GM04504 (cell line): ENCODE measurements at places on chromosomes 2 and 18.

DNA sequence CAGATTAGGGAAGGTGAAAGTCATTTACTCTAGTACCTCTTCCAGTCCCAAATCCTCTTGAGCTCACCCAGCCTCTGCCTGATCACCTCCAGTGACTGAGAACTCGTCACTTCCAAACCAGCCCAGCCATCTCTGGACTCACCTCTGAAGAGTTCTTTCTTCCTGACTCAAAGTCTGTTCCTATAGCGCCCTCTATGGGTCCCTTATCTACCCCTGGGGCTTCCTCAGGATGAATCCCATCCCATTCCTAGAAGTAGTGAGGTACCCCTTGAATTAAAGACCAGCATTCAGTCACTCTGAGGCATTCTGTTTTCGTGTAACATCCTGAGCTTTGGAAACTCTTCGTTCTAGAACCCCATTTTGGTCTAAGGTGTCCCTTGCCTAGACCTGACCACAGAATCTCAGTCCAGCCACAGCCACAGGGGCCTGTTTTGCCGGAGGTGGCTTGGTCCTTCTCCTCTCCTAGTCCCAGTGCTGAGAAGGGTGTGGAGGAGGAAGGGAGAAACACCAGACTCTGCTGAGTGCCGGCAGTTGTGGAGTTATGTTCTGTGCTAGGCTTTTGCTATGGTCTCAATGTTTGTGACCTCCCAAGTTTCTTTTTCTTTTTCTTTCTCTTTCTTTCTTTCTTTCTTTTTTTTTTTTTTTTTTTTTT, 32.7 kb downstream of the SIX3 start:
- peak; percentile 24 for DNase-seq

DNA sequence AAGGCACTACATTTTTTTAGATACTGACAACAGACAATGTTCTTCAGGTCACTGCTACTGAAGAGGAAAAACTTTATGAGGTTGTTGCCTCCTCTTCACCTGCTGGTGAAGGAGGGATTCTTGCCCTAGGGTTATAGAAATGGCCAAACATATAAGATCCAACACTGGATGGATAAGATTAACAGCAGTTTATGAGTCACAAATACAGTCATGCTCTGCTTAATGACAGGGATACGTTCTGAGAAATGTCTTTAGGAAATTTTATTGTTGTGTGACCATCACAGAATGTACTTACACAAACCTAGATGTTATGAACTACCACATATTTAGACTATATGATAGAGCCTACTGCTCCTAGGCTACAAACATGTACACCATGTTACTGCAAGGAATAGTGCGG, 57.4 kb upstream of the AMMECR1L start:
- DNase-seq: no peak

DNA sequence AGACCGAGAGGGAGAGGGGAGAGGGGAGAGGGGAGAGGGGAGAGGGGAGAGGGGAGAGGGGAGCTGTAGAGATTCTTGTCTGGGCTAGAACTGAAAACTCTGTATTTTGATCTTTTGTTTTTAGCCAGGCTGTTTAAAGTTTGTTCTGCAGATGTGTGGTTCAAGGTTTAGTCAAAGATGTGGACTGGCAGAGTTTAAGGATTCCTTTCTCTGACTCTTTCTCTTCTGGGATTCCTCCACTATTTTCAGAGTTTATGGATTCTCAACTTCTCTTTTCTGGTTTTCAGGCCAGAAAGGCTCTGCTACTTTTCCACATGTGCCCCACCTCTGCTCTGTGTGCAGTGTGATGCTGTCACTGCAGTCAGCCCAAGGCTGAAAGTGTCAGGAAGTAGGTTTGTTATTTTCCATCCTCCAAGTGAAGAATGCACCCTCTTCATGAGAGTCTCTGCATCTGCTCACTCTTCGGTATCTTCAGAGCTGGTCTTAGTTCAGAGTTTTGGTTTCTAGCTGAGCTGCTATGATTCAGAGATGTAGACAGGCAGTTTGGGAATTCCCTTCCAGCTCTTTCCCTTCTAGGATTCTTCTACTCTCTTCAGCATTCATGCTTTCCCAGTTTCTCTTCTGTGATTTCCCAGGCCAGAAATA, 130.9 kb upstream of the SMAD7 start:
- no peak for DNase-seq

DNA sequence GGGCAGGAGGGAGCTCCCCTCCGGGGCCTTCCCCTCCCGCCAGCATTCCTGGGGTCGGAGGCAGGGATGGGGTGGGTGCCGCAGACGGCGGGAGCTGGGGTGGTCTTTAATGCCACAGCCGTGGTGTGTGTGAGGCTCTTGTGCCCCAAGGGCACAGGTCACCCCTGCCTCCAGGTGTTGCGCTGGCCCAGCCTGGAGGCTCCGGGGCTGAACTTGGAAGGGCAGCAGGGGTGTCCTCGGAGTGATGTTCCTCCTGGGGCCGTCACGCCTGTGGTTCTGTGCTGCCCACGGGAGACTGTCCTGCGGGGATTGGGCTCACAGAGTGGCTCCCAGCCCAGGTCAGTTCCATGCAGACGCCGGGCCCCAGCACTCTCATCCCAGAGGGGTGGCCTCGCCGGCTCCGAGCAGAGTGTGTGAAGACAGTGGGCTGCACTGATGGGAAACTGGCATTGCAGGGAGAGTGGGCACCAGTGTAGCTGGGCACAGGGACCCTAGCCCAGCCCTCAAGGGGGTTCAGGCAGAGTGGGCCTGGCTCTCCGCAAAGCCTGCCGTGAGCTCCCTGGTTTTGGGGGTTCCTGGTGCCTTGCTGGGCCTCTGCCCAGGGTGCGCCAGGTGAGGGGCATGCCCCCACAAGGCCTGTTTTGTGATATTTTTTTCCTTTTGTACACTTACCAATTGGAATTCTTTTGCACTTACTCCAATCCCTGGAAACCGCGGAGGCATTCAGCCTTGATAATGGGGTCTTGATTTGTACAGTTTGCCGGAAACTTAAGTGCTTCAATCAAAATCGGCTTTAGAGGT, 56.7 kb downstream of the NFATC1 start:
- DNase-seq: no peak

DNA sequence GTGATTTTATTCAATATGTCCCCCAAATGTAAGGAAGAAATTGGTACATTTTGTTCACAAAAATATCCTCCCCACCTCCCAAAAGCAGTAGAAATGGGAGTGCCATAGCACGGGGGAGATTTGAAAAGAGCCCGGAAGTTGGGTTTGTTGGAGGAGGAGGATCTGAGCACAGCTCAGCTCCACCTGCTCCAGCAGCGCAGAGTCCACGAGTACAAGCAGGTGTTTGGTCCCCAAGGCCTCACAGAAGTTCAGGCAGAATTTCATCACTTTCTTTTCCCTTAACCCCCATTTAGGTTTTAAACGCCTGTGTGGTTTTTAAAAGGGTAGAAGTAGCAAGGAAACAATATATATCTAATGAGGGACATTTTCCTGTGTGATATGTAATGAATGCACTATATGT, 56.0 kb downstream of the TRAPPC12 start:
- DNase-seq: no peak

DNA sequence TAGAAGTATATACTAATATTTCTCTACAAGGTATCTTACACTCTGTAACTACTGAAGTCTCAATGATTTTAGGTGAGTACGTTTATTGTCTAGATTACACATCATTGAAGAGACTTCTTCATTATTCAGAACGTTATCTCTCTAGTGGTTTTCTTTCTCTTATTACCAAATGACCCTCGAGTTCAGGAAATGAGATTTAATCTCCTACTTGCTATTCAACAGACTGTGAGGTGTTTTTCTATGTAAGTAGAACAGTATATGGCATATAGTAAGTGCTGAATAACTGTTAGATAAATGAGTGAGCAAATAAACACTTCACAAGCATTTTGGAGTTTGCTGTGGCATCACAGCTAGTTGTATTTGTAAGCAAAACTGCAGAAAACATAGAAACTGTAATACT, 947.2 kb upstream of the SLC39A10 start:
- DNase-seq: no peak

DNA sequence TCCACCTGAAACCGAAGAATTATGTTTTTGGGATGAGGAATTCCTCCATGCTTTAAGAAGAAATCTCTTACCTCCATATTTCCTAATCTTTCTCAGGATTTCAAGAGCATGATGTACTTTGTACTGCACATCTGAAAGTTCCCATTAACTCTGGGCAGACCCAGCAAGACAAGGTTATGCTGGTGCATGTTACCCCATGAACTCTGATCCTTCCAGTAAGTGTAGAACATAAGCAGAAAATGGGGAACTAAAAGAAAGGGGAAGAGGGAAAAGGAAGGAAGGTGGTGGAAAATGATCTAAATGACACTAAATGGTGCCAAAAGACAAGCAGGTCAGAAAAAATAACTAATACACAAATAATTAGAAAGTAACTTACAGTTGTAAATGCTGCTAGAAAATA, 50.7 kb downstream of the STRN start:
- no peak for DNase-seq

DNA sequence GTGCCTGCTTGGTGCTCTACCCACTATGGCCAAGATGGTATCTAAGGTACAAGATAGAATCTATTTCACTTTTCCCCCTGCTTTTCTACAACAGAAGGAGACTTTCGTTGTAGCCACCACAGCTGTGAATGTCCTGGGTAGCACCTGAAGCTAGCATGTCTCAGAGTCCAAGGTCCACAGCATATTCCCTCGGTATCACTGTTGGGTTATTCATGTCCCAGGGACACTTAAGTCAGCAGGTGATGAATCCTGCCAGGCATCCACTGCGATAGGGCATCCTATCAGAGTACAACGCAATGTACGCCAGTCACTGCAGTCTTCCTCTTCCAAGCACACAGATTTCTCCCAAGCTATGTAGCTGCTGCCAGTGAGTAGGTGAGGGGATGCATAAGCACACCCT, 129.1 kb upstream of the LINC00305 start:
- DNase-seq: no peak

DNA sequence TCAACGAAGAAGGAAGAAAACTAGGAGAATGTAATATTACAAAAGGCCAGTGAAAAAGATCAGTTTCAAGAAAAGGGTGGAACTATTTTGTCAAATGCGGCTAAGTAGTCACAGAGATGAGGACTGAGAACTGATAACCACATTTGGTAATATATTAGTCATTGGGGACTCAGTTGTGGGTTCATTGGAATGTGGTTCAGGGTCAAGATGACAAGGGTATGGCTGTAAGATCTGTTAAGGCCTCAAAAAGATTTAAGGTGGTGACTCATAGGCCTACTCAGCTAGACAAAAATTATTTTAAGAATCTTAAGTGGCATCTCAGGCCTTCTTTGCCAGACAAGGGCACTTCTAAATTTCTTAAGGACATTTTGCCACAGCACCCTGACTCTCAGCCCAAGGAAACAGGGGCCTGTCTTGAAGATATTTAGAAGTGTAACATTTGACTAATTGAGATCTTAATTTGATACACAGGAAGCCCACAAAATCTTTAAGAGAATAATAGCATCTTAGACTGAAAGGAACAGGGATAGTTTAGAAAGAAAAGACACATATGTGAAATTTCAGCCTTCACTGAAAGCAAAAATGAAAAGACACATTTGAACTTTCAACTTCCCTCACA, 81.3 kb downstream of the STRADB start:
- peak; percentile 79 for DNase-seq

GRCh38 chr2:39549718-39550464, 112.8 kb upstream of the MAP4K3 start:
- no peak for DNase-seq

GRCh38 chr2:120869036-120869729, 133.5 kb downstream of the GLI2 start:
- DNase-seq: no peak

GRCh38 chr2:241088376-241088775, 13.7 kb downstream of the MTERF4 start:
- no peak for DNase-seq

- DNase-seq: no peak
These were observed 435 bp downstream of the IFT172 start for GRCh38 chr2:27489118-27489497.

DNA sequence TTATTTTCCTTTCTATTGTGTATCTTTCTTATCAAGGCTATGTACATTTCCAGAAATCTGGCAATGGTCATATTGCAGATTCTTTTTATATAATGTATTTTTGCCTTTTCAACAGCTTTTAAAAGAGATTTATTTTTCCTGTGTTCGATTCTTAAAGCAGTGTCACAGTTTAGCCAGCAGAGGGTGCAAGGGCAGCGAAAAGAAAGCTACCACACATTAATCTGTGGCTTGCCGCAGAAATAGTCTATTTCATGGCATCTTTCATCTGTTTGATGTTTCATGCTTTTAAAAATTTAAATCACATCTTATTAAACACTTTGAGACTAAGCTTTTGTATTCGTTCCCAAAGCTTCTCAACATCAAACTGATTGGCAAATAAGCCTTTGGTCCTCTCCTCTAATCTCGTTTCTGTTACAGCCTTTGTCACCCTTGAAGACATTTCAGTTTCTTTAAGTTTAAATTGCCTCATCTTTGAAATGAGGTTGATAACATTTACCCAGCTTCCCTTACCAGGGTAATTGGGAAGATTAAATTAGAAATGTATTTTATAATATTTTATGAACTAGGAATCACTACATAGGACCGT, 73.3 kb downstream of the PIK3C3 start:
- no peak for DNase-seq

DNA sequence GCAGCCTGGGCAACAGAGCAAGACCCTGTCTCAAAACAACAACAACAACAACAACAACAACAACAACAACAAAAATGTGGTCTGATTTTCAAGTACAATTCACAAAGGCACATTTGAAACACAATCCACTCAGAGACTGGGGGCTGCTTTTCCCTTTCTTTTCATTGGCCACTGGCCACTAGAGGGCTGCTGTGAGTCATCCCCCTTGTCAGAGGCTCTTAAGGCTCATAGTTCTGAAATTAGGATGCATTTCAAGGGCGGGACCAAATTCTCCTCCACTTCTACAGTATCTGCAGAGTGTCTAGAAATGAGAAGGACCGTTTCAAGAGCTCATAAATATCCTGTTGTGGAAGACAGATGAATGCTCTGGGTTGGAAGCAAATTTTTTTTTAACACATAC, 285.4 kb downstream of the NRXN1 start:
- DNase-seq: no peak

DNA sequence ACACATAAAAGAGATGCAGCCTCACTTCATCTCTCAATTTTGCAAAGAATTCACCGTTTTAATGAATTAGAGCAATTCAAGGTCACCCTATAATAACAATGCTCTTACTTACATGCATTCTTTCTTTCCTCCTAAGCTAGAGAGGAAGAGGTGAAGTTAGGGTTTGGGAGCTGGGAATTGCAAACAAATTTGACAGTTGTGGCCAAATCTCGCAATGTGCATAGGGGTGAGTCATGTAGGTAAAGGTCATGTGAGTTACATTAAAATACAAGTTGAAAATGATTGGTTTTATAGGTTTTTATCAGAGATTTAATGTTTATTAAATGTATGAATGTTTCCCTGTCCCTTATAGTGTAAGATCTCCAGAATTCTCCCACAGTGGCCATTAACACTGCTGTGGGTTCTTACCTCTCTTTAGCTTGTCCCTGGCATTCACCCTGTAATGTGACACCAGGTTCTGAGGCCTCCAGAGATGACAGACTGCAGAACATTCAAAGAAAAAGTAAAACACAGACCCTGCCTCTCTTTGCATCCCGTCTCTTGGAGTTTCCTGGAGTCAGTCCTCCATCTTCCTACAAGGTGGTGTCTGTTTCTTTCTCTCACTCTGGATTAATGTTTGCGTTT, 53.7 kb upstream of the LGALSL start:
- no peak for DNase-seq
